ENCODE measurements at places on chromosomes 12 and 14.

- peak; percentile 62 for DNase-seq
These were observed 16.0 kb upstream of the CCT2 start for GRCh38 chr12:69569236-69569635.

GRCh38 chr12:22377731-22378496, 43.4 kb upstream of the ST8SIA1 start:
- DNase-seq: no peak

GRCh38 chr12:118368821-118369220, 3.9 kb downstream of the TAOK3 start:
- DNase-seq: no peak

DNA sequence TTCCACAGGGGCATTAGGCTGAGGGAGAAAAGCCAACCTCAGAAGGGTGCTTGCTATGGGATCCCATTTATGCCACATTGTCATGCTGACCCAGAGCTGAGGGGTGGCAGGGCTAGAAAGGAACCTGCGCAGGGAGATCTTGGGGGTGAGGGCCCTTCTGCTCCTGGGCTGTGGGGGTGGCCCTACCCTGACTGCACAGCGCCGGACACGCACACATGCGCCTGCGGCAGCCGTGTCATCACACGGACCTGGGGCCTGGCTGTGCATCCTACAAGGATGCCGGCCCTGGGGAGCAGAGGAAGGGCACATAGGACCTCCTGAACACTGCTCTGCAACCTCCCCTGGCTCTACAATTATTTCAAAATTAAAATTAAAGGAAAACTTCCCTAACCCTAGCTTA, 6.9 kb downstream of the CDCA4 start:
- DNase-seq: no peak

DNA sequence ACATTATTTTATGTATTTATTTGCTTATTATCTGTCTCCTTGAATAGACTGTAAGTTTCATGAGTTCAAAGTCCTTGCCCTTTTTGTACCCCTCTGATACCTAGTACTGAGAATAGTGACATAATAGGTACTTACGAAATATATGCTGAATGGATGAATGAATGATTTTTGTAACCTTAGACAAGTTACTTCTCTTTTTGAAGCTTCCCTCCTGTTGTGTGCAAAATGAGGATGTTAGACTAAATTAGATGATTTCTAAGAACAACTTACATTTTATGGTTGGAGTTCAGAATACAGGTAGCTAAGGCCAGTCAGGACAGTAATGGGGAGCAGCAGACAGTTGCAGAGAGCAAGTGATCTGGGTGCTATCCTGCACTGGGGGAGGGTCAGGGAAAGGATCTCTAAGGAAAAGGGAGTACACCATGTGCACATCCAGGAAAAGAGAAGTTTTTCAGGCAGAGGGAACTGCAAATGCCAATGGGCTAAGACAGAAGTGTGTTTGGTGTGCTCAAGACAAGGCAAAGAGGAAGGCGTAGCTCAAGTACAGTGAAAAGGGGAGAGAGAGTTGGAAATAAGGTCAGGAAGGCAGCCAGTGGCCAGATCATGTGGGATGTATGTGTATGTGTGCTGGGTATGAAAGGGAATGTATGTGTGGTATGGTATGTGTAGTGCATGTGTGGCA, 59.4 kb upstream of the AMIGO2 start:
- DNase-seq: no peak

All from EL (cell line).